Immature natural killer cell (primary cell): ENCODE measurements at places on chromosomes 12 and 14. TPM values are rescaled to one million over a fixed set of nuclear protein-coding genes. Genes with fewer than 3 reads are reported as not detected.

- no peaks in the 10 kb centered on the region for H3K36me3 ChIP-seq
- peaks cover 8% of the 10 kb centered on the region for H3K4me1 ChIP-seq
- H3K27ac ChIP-seq: no peak overlapping the region
- no peaks in the 10 kb centered on the region for H3K27me3 ChIP-seq
- H3K4me3 ChIP-seq: no peak overlapping the region
- no peak for DNase-seq
Measured at GRCh38 chr12:55687746-55688145, 20.0 kb downstream of the ITGA7 start.

The OR6C2 gene
- not detected for polyA plus RNA-seq

The WDR89 gene
- polyA plus RNA-seq: 13.8 TPM

DNA sequence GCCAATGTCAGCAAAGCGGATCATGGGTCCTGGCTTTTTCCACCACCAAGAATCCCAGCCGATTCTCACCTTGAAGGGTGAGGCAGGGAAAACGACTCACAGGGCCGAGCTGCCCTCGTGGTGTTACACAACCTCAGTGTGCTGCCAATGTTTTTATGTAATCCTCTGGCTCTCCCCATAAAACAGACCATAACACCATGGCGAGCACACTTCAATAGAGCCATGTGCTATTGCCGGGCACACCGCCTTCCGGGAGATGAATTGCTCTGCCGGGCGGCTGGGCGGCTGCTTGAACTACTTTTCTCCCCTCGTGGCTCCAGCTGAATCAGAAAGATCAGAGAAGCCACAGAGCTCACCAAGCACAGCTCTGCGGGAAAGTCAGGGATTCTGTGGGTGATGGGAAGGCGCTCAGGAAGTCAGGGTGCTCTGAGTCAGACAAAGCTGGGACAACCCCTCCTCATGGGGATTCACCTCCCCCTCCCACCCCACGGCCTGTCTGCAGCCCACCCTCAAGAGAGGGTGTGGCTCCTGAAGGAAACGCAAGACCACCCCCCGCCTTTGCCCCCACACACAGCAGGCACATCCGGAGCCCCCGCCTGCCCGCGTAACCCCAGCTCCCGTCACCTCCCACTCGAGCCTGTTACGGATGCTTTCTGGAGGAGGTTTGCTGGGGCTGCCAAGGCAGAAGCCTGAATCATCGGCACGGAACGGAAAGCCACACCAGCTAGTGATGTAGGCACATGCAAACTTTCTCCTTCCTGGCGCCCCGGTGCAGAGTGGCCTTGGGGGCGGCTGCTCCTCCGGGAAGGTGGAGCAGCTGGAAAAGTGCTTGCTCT lies 1.8 kb downstream of the GALNT9 start:
- H3K27me3 ChIP-seq: peaks cover 13% of the 10 kb centered on the region
- no peaks in the 10 kb centered on the region for H3K4me1 ChIP-seq
- H3K36me3 ChIP-seq: peaks cover 5% of the 10 kb centered on the region
- no peak overlapping the region for H3K4me3 ChIP-seq

The PRIMA1 gene
- polyA plus RNA-seq: not detected

The CD163L1 gene
- not detected for polyA plus RNA-seq

DNA sequence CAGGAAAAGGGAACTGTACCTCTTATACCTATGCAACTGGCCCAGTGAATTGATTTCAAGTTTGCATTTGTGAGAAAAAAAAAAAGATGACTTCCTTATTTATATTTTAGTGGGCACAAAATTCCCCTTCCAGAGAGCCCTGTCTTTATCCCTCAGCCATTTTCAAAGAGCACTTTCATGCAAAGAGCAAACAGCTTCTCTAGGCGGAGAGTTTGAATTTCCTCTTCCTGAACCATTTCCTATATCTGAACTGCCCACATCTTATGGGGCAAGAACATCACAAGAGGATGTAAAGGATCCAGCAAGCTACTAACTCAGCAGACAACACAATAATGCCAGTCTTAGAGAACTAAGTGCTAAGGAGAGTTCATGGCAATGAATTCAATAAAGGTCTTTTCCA lies 22.3 kb upstream of the PLXNC1 start:
- no peaks in the 10 kb centered on the region for H3K27me3 ChIP-seq
- no peaks in the 10 kb centered on the region for H3K36me3 ChIP-seq
- no peak overlapping the region for H3K4me3 ChIP-seq

DNA sequence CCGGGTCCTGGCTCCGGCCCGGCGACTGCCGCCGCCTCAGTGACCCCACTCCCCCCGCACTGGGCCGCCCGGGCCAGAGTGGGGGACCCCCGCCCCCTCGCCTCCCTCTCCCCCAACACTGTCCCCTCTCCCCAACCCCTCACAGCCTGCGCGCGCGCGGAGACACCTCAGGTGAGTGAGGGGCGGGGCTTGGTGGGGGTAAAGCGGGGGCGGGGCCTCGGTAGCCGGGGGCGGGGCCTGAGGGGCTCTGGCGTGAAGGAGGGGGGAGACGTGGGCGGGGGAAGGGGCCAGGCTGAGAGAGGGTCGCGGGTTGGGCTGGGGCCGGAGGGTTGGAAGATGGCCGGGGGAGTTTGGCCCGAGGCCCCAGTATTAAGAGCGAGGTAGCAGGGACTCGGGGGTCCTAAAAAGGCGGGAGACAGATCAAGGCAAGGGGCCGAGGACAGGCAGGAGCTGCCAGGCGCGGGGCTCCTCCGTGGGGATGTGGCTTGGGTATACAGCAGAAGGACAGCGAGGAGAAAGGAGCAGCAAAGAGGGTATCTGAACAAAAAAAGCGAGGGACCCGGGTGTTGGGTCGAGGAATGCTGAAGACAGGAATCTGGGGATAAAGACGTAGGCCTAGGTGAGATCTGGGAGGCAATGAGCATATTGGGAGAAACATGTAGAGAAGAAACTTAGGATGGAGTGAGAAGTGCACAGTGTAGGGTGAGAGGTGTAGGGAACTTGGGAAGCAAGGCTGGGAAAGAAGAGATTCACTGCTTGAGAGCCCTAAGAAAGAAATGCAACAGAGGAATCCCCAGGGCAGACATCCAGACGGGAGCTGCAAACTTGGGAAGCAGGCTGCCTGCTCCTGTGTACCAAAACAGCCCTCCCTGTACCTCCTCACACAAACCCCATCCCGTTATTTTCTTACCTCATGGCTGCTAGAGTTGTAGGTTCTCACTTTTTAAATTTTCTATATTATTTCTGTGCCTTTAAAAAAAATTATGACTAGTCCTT lies 10.8 kb downstream of the SUOX start:
- peaks cover 18% of the 10 kb centered on the region for H3K4me1 ChIP-seq
- H3K27me3 ChIP-seq: peaks cover 3% of the 10 kb centered on the region
- H3K4me3 ChIP-seq: peak overlapping the region; percentile 87
- peak overlapping the region; percentile 84 for H3K27ac ChIP-seq
- DNase-seq: peak; percentile 48

DNA sequence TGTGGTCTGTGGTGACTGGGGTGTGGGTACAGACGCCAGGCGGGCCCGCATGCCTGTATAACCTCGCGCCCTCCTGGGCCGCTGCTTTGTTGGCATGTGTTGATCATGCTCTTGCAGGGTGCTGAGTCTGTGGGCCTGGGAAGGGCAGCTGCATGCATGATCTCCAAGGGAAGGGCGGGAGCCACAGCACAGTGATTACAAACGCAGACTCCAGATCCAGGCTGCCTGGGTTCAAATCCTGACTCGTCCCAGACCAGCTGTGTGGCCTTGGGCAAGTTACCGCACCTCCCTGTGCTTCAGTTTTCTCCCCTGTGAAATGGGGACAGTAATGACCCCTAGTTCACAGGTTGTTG lies 24.0 kb downstream of the ADGRD1 start:
- H3K4me3 ChIP-seq: no peak overlapping the region
- no peaks in the 10 kb centered on the region for H3K4me1 ChIP-seq
- H3K36me3 ChIP-seq: no peaks in the 10 kb centered on the region
- H3K27me3 ChIP-seq: peaks cover 5% of the 10 kb centered on the region
- no peak for DNase-seq
- no peak overlapping the region for H3K27ac ChIP-seq

DNA sequence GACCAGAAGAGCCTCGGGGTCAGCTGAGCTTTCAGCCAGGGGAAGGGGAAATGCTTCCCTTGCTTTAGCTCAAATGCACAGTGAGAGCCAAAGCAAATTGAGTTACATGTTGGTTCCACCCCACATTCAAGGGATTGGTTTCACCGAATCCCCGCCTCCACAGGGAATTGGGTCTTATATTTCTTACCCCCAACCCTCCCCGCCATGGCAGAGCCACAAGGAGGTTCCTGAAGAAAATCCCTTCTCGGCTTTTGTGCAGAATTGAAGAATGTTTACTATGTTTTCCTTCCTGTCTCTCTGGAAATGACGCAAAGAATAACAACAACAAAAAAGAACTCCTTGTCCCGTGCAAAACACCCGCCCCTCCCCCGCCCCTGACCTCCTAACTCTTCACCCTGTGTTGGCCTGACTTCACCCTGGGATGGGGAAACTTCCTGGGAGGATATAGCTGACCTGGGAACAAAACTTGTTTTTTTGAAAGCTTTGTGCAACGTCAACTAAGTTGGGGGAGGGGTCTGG lies 21.9 kb upstream of the CIPC start:
- no peak overlapping the region for H3K27ac ChIP-seq
- H3K4me3 ChIP-seq: no peak overlapping the region
- no peak for DNase-seq
- no peaks in the 10 kb centered on the region for H3K4me1 ChIP-seq
- H3K27me3 ChIP-seq: peaks cover 3% of the 10 kb centered on the region
- H3K36me3 ChIP-seq: no peaks in the 10 kb centered on the region
